ENCODE measurements at places on chromosomes 12 and 14.

GRCh38 chr12:19757317-19757877 lies 318.1 kb downstream of the AEBP2 start:
- peak; percentile 1 for DNase-seq

GRCh38 chr14:73786636-73787485 lies 64.8 kb upstream of the PTGR2 start:
- no peak for DNase-seq

GRCh38 chr14:92965281-92965680 lies 42.3 kb downstream of the CHGA start:
- DNase-seq = no peak

GRCh38 chr12:1056390-1056789 lies 65.4 kb downstream of the ERC1 start:
- no peak for DNase-seq

GRCh38 chr12:45878630-45879255 lies 111.6 kb downstream of the SCAF11 start:
- no peak for DNase-seq

GRCh38 chr14:45377166-45377565 lies 124.2 kb upstream of the MIS18BP1 start:
- DNase-seq = no peak

GRCh38 chr12:28088566-28089272 lies 101.5 kb upstream of the CCDC91 start:
- DNase-seq = no peak

DNA sequence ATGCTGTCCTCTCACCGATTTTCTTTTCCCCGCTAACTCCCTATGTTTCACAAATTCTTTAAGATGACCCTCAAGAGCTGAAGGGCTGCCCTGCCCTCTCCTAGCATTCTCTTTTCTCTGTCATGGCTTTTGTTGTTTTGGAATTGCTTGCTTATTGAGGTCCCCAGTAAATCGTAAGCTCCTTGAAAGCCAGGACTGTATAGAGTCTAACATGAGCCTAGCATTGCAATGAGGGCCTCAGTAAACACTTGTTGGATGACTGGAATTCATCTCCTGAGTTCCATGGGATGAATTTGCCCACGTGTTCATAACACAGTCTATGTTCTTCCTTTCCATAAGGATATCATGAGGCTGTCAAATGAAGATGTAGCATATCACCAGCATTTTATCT lies 92.2 kb downstream of the APAF1 start:
- no peak for DNase-seq

DNA sequence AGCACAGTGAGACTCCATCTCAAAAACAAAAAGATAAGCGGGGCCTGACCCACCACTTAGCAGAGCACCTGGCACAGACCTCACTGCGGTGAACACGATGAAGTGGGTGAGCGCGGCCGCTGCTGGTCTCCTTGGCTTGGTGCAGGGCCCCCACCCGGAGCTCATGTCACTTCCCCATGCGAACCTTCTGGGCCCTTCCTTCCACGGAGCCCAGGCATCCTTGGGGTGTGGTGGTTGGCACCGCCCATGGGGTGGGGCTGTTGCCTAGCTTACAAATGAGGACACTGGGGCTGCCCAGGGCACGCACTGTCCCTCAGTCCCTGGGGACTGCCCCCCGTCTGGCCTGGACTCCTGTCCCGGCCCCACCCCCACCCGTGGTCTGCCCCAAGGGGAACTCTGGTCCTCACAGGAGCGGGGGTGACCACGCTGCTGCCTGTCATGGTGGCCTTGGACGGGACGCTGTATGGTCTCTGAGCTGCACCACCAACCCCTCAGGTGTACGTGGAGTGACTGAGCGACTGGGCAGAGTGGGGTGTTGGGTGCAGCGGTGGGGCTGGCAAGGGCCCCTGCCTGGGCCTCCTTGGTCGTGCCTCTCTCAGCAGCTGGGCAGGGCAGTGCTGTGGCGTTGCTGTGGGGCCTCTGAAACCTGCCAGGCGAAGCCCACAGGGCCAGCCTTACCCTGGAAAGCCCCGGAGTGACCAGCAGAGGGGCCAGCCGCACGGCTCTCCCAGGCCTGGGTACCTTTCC lies 15.3 kb downstream of the FBRSL1 start:
- DNase-seq = no peak

DNA sequence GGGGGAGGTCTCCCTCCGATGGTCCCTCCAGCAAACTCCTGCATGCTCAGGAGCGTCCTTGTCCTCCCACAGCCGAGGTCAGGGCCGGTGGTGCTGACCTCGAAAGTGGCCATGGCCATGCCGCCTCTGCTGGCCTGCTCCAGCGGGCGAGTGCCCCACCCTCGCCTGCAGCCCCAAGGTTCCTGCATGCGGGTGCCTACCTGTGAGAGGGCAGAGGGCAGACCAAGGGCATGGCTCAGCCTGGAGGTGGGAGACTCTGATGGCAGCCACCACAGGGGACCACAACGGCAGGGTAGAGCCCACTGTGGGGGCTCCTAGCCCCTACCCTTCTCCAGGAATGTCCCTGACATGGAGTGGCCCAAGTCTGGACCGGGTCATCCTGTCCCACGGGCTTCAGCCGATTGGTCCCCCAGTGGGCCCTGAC lies 38.1 kb upstream of the PPP1R13B start:
- DNase-seq = no peak

DNA sequence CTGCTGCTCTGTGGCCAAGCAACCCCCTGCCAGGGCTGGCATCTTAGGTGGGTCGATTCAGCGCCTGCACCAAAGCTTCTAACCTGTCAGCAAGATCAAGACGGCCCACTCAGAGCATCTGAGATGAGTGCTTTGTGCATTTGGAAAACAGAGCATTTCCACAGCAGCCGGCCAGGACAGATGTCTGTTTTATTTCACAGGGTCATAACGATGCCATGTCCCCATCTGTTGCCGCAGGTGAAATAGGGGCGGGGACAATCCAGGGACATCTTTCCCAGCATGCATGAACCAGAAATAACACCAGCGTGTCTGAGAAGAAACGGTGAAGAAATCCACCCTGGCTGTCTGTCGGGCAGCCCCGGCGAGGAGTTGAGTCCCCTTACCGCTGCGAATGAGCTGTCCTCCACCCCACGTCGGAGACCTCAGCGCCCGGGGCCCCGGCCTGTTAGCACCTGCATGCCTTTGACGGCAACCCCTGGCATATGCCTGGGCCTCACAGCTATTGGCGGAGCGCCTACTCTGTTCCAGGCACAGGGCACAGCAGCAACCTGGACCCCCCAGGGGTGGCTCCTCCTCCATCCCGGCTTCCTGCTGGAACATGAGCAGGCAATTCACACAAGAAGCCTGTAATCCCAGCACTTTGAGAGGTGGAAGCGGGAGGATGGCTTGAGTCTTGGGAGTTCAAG lies 30.6 kb upstream of the ULK1 start:
- no peak for DNase-seq

- DNase-seq = no peak
Observed at GRCh38 chr12:86376052-86376451, 119.9 kb upstream of the MGAT4C start.

DNA sequence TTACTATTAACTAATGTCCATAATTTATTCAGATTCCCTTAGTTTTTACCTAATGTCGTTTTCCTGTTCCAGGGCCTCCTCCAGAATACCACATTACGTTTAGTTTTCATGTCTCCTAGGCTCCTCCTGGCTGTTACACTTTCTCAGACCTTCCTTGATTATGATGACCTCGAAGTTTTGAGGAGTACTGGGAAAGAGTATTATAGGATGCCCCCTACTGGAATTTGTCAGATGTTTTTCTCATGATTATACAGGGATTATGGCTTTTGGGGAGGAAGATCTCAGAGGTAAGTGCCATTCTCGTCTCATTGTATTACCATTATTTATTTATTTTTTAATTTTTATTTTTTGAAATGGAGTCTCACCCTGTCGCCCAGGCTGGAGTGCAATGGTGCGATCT lies 17.7 kb upstream of the C1S start:
- DNase-seq = peak; percentile 13

DNA sequence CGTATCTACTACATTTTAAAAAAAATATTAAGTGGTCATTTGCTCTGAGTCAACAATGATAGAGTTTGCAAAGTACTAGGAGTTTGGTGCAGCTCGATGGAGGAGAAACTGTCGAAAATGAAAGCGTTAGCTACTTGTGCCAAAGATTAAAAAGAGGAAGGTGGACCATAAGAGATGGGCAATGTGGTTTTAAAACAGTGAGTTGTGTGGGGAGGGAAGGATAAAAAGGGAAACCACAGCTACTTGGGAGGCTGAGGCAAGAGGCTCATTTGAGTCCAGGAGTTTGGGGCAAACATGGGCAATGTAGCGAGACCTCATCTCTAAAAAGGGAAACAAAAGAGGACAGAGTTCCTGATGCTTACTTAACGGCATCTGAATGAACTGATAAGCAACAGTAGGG lies 18.2 kb upstream of the STRAP start:
- no peak for DNase-seq

- peak; percentile 65 for DNase-seq
Observed at GRCh38 chr12:72094490-72094889, 155.8 kb downstream of the TPH2 start.

DNA sequence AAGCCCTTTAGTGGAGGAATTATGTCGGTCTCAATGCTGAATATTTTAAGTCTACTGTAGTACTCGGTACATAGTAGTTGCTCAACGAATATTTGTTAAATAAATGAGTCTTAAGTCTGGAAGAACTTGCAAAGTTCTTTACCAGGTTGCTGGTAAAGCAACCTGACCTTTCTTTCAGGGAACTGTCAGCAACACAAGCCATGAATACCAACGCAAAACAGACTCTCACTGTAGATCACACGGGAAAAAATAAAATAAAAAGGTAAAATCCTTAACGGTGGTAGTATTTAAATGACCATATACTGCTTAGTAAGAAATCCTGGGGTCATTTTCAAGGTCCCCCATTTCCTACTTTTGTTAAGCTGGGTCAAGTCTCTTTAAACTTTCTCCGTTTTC lies 447 bp upstream of the NUBPL start:
- DNase-seq = no peak

- no peak for DNase-seq
Observed at GRCh38 chr12:70149013-70149412, 94.2 kb upstream of the CNOT2 start.

DNA sequence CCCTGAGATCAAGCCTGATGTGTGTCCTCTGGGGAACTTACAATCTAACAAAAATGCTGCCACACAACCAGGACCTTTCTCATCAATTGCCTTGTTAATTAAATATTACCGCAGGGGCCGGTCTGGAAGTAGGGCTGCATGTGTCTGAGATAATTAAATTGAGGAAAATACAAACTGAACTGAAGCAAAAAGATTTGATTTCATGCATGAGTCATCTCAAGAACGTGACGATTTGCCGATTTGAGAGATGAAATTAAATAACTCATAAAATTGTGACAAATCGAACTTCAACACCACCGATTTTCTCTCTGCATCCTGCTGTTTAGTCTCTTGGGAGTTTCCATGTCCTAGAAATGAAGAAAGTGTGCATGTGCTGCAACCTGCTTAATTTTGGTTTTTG lies 94.6 kb upstream of the DAAM1 start:
- DNase-seq = no peak

- DNase-seq = no peak
Observed at GRCh38 chr14:77224212-77224611, 42.6 kb downstream of the TMEM63C start.

DNA sequence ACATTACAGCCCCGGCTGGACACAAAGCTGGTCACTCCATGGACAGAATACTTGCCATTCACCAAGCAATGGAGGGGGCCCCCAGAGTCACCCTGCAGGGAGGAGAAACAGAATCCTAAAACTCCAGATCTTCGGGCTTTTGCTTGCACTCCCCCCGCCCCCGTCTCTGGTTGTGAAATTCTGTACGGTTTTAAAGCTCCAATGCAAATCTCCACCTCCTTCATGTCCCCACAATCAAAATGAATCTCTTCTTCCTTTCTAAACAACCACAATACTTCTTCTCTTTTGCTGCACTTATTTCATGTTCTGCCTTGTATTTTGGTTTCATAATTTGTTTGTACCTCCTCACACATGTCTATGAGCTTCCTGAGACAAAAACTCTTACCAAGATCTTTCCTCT lies 5.8 kb upstream of the BIN2 start:
- DNase-seq = no peak

DNA sequence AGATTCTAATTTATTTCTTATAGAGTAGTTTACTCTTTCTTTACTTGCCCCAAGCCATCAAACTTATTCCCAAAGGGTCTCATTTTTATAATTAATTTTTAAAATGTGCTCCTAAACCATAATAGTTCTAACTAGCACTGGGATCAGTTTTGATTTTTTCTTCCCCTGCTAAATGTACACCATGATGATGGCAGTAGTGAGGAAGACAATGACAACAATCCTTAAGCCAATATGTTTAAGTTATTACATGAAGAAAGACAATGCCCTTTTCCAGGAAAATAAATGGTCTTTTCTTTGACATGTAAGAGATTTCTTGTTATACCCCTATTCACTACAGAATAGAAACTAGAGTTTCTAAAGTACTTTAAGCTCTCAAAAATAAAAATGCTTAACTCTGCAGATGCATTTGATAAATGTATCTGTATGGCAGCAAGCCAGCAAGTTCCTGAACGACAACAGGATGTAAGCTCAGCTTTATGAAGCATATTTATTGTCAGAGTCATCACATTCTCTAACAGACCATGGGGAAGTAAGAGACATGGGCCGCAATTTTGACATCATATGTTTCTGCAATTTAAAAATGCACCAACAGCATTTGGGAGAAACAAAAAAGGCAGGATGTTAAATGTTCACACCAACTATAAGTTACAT lies 36.0 kb upstream of the SNX6 start:
- peak; percentile 50 for DNase-seq

GRCh38 chr14:22929961-22930364 lies 787 bp upstream of the PRMT5 start:
- DNase-seq = no peak

DNA sequence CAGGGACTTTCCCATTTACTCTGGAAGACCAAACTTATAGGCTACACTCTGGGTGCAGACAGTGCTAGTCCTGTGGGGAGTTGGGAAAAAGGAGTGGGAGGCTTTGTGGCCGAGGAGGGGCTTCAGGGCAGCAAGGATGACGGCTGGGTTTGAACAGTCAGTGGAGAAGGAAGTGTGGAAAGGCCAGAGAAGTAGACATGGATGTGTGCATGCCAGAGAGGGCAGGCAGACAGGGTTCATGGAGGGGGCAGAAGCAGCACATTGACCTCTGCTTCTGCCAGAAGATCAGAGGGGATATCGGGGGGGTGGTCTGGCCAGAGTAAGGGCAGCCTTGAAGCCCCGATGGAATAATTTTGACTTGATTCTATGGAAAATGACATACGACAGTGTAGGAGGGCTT lies 27.2 kb upstream of the KCNA5 start:
- no peak for DNase-seq

DNA sequence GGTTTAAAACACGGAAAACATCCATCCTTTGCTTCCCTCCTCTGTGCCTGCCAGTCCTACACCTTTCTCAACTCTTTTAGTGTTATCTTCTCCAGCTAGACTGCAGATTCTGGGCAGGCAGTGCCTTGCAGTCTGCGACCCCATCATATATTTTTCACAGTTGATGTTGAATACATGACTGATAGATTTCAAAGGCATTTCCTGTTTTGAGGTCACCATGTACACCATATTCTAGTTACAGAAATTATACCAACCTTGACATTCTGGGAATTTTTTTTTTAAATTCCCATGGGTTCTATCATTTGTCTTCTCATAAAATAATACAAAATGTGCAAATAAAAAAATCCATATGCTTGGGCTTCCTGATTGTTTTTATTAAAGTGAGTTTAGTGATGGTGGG lies 16.6 kb downstream of the SOCS2 start:
- DNase-seq = no peak

Data from NCI-H2029 (cell line).